Activated T-helper 1 cell treated with anti-CD3 and anti-CD28 coated beads, Interleukin-2, amount 50 U/mL, for 16 hours (primary cell): ENCODE measurements at places on chromosomes 2 and 18.

GRCh38 chr2:61109291-61109690 is 43.6 kb downstream of the SANBR start:
- no peak for DNase-seq

GRCh38 chr2:38029512-38029911 is 46.4 kb downstream of the CYP1B1 start:
- DNase-seq, result no peak

- no peak for DNase-seq
Observed at GRCh38 chr2:111678651-111679050, 205.3 kb downstream of the ANAPC1 start.

- no peak for DNase-seq
Observed at GRCh38 chr2:169193618-169194017, 124.3 kb downstream of the DHRS9 start.

DNA sequence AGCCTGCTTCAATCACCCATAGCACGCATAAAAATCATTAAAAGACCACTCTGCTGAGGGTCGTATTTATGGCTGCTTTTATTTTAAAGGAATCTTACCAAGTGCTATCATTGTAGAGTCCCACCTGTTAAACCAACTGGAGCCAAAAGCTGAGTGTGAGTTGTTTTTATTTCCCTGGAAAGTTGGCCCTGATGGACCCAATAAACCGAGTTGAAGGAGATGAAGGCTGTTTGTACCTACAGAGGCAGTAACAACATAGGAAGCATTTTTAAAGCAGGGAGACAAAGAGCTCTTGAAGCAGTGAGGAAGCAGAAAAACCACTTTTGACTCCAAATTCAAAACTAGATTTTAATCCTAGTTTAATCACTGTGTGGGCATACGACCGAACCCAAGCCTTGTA is 6.4 kb downstream of the MBOAT2 start:
- no peak for DNase-seq

- no peak for DNase-seq
Observed at GRCh38 chr2:54310961-54311360, 54.9 kb upstream of the TSPYL6 start.
